ENCODE measurements at places on chromosomes 2 and 18.

DNA sequence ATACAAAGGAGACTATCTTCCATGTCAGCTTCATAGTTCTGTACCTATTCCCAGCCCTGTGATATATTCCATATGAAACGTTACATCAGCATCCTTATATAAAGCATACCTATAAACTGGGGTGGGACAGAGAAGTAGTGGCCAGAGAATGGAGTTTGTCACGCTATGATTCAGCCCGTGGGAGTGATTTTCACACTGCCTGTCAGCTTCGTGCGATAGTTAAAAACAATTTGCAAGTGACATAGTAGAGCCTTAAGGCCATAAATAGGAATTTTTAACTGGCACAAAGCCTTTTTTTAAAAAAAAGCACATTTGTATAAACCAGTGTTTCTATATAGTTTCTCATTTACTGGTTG, 30.2 kb downstream of the PKP4 start:
- DNase-seq: no peak

GRCh38 chr2:48213646-48214045, 307.3 kb upstream of the FBXO11 start:
- DNase-seq: no peak

DNA sequence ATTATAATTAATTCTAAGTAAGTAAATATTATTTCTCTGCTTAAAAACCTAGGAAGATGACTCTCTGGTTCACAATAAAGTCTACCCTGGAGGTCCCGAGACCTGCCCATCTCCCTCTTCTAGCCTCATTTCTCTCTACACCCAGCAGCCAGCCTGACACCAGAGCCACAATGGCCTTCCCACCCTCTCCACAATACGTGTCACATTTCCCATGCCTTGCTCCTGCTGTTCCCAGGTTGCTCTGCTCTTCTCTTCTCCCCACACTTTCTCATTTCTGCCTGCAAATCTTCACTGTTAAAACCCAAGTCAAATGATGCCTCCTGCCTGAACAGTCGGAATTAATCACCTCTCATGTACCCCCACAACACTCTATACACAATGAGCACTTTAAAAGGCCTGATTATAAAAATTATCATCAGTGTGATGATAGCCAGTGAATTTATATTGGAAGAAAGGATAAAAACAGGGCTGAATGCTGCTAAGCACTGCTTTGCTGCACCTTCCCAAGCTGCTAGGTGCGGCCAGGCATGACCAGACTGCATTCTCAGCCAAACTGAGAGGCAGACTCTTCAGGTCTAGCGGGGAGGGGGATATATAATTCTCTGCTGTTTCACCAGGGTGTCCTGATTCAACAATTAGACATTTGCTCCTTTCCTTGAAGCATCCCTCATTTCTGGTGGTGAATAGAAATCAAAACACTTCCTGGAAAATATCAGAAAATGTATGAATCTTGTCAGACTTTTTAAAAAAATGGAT, 160.6 kb downstream of the DTNA start:
- DNase-seq: no peak

DNA sequence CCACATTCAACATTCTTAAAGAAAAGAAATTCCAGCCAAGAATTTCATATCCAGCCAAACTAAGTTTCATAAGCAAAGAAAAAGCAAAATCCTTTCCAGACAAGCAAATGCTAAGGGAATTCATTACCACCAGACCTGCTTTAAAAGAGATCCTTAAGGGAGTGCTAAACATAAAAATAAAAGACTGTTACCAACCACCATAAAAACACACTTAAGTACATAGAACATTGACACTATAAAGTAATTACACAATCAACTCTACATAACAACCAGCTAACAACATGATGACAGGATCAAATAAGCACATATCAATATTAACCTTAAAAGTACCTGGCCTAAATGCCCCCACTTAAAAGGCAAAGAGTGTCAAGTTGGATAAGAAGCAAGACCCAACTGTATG, 153.5 kb downstream of the FTCDNL1 start:
- DNase-seq: no peak

- no peak for DNase-seq
These were observed 19.5 kb upstream of the REG3A start for GRCh38 chr2:79179036-79179435.

DNA sequence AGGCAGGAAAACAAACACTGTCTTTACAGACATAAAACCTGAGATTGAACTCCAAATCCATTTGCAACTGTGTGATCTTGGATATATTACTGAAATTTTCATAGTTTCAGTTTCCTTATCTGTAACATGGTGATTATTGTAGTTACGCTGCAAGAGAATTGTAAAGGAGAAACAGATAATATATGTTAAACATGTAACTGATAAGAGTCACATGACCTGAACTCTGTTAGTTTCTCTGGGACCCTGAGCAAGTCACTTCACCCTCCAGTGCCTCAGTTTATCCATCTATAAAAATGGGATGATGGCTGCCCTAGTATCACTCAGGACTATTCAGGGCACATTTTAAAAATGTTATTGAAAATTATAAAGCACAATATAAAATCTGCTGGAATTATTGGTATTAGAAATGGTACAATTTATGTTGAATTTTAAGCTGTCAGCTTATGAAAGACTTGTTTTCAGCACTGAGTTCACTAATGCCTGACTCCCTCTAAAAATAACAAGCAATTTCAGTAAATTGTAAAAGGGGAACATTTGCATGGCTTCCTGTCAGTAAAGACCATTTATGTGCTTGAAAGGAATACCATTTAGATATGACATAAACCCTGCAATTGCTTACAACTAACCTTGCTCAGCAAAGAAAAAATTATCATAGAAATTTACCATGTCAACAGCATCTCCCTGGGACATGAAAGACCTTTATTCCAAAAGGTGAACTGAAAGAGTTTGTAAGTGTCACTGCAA, 393.5 kb downstream of the RAD51AP2 start:
- no peak for DNase-seq

DNA sequence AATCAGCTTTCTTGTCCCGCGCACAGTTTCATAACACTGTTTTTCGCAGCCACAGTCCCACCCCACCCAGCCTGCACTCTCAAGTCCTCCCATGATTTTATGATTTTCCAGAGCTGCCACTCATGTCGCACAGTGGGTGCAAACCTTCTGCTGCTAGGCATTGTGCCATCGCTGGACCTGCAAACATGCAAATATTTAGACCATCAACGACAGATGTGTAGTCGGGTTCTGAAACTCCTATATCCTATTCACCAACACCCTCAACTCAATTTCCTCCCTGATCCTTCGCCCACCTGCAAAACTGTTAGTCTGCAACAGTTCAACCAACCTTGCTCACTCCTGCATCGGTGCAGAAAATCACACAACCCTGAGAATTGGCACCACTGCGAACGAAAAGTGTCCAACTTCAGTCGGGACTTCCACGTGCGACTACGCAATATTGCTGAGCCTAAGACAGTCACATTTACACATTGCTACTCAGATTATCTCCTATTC, 871 bp upstream of the ALS2 start:
- DNase-seq: no peak

GRCh38 chr2:198316852-198317396, 512.5 kb downstream of the PLCL1 start:
- no peak for DNase-seq

- DNase-seq: no peak
These were observed 547.2 kb upstream of the SETBP1 start for GRCh38 chr18:44133483-44133882.

All from AG04450 (cell line).